Natural killer cell treated with Interleukin-12 subunit alpha and Interleukin-12 subunit beta and Interleukin-15 and Interleukin-18, amount 100 ng/mL, for 72 hours (primary cell): ENCODE measurements at places on chromosomes 7 and 10. TPM values are rescaled to one million over a fixed set of nuclear protein-coding genes. Genes with fewer than 3 reads are reported as not detected.

GRCh38 chr10:4062751-4063150 is 277.7 kb upstream of the KLF6 start:
- H3K4me1 ChIP-seq, result peaks cover 5% of the 10 kb centered on the region
- H3K27me3 ChIP-seq, result no peaks in the 10 kb centered on the region
- no peaks in the 10 kb centered on the region for H3K36me3 ChIP-seq
- no peak for DNase-seq

DNA sequence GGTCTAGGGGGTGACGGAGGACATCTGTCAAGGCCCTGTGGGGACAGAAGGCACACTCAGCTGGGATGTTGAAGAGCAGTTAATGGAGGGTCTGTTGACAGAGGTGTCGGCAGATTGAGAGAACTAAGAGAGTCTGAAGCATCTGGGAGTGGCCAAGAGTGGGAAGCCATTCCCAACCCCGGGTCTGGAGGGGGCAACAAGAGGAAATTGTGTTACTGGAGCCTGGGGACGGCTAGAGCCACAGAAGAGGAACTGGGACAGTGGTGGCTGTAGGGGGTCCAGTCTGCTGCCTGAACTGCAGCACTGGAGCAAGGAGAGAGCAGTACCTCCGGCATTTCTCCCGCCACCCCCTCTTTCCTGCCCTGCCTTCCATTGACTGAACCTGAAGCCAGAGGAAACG is 136.6 kb downstream of the CHN2 start:
- H3K4me3 ChIP-seq, result no peak overlapping the region
- H3K27ac ChIP-seq, result no peak overlapping the region
- DNase-seq, result no peak
- H3K36me3 ChIP-seq, result no peaks in the 10 kb centered on the region
- peaks cover 14% of the 10 kb centered on the region for H3K4me1 ChIP-seq

The RAB19 gene
- 1.9 TPM for total RNA-seq

The GIMAP7 gene
- total RNA-seq, result 60.4 TPM

The FANK1 gene
- not detected for total RNA-seq

- DNase-seq, result no peak
- H3K27me3 ChIP-seq, result no peaks in the 10 kb centered on the region
- H3K27ac ChIP-seq, result no peak overlapping the region
These were observed 310.7 kb downstream of the PRKG1 start for GRCh38 chr10:51384971-51385370.

DNA sequence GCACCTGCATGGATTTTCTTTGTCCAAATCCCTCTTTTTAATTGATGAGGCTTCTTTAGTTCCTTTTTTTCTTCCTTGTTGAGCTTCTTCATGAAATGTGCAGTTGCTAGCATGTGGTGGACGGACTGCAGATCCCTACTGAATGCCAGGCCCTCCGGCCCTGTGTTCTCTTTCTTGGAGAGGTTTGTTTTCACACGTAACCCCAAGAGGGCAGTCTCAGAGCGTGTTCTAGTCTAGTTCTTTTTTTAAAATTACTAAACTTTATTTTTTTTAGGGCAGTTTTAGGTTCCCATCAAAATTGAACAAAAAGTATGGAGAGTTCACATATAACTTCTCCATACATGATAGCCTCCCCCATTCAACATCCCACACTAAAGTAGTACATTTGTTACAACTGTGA is 190.0 kb downstream of the CFTR start:
- H3K27ac ChIP-seq, result no peak overlapping the region
- H3K36me3 ChIP-seq, result no peaks in the 10 kb centered on the region
- DNase-seq, result no peak
- no peaks in the 10 kb centered on the region for H3K4me1 ChIP-seq
- no peak overlapping the region for H3K4me3 ChIP-seq
- no peaks in the 10 kb centered on the region for H3K27me3 ChIP-seq

DNA sequence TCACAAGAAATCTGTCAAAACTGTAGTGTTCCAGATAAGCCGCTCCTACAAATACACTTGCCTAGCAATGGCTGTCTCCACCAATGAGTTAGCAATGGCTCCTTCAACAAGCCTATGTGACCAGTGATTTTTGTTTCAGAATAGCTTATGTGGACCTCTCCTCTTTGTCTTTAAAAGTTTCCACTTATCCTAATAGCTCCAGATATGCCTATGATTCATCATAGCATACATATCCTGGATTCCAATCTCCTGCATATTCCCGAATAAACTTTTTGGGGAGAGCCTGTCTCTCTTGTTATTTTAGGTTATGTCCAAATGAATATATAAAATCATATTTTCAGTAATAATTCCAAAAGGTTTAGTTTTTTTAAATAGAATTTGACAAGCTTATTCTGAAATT is 510.6 kb downstream of the ARL4A start:
- no peak for DNase-seq
- no peaks in the 10 kb centered on the region for H3K36me3 ChIP-seq
- no peaks in the 10 kb centered on the region for H3K27me3 ChIP-seq
- H3K4me1 ChIP-seq, result no peaks in the 10 kb centered on the region
- no peak overlapping the region for H3K27ac ChIP-seq

GRCh38 chr7:108642126-108642525 is 72.5 kb downstream of the DNAJB9 start:
- H3K27me3 ChIP-seq, result no peaks in the 10 kb centered on the region
- H3K27ac ChIP-seq, result no peak overlapping the region
- no peak overlapping the region for H3K4me3 ChIP-seq
- H3K4me1 ChIP-seq, result no peaks in the 10 kb centered on the region
- no peak for DNase-seq

- no peaks in the 10 kb centered on the region for H3K4me1 ChIP-seq
- H3K36me3 ChIP-seq, result no peaks in the 10 kb centered on the region
- no peak overlapping the region for H3K27ac ChIP-seq
- H3K27me3 ChIP-seq, result no peaks in the 10 kb centered on the region
- DNase-seq, result no peak
These were observed 28.6 kb upstream of the INSIG1 start for GRCh38 chr7:155268921-155269650.

DNA sequence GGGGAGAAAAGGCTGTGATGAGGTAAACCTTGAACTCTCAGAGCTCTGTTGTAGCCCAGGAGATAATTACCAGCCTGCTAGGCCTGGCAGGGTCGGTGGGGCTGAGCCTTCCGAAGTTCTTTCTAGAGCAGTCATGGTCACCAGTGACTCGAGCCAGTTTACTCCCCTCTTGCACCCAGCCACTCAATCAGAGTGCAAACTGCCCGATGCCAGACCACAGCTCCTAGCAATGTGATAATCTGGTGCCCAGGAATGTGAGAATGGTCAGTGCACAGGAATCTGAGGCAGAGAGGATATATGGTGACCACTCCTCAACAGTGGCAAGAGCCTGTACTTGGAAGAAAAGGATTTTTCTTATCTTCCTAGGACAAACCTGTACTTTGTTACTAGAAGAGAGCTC is 46.4 kb upstream of the KMT2E start:
- peaks cover 29% of the 10 kb centered on the region for H3K4me1 ChIP-seq
- H3K27me3 ChIP-seq, result no peaks in the 10 kb centered on the region
- no peak for DNase-seq
- peaks cover 21% of the 10 kb centered on the region for H3K36me3 ChIP-seq

The JCAD gene
- 0.69 TPM for total RNA-seq

The ZNF467 gene
- total RNA-seq, result 0.10 TPM

DNA sequence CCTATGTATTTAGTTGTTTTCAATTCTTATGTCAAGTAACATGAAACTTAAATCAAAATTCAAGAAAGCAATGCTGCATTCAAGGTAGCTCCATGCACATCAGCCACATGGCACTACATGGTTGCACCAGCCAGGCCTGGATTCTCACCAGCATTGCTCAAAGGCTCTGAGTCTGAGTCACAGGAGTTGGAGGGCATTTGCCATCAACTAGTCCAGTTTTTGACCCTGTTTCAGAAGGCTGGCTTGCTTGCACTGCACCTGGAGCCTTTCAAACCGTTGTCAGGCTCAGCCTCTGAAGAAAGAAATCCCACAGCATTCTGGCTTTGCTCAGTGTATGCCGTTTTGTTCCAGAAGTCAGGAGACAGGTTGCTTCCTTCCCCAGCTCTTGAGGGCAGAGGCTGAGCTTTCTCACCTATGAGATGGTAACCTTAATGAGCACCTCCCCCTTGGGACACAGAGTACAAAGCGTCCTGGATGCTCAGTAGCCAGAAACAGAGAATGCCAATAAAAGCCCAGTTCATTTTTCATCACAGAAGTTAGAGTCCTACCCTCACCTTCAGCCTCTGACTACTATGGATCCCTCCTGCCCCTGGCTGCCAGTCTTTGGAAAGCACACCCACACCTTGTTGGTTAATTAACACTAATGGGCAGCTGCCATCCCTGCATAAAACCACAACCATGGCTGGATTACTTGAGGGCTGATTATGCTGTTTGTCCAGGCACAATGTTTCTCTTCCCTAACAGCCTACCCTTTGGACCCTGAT is 288.4 kb upstream of the LRRTM3 start:
- H3K27me3 ChIP-seq, result no peaks in the 10 kb centered on the region
- no peaks in the 10 kb centered on the region for H3K36me3 ChIP-seq
- DNase-seq, result no peak
- H3K27ac ChIP-seq, result no peak overlapping the region
- H3K4me1 ChIP-seq, result no peaks in the 10 kb centered on the region

The MNX1 gene
- total RNA-seq, result not detected

DNA sequence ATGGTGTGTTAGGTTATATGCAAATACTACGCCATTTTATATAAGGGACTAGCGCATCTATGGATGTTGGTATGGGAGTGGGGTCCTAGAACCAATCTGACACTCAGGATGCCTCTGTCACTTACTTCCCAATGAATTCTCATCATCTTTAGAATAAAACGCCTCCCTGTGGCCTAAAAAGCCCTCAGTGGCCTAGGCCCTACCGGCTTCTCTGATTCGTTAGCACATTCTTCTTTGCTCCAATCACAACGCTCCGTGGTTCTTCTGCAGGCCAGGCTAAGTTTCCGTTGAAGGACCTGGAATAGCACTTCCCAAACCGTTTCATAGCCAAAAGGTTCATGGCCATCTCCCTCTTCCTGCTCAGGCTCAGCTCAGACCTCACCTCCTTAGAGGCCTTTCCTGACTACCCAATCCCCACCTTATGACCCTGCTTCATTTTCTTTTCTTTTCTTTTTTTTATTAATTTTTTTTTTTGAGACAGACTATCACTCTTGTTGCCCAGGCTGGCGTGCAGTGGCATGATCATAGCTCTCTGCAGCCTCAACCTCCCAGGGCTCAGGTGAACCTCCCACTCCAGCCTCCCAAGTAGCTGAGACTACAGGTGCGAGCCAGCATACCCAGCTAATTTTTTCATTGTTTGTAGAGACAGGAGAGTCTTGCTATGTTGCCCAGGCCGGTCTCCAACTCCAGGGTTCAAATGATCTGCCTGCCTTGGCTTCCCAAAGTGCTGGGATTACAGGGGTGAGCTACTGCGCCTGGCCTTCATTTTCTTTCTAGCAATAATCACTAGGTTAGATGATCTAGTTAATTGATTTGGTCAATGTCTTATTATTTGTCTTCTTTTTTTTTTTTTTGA is 24.5 kb upstream of the YWHAG start:
- H3K36me3 ChIP-seq, result no peaks in the 10 kb centered on the region
- H3K27ac ChIP-seq, result no peak overlapping the region
- H3K27me3 ChIP-seq, result no peaks in the 10 kb centered on the region
- no peak overlapping the region for H3K4me3 ChIP-seq
- H3K4me1 ChIP-seq, result peaks cover 9% of the 10 kb centered on the region

DNA sequence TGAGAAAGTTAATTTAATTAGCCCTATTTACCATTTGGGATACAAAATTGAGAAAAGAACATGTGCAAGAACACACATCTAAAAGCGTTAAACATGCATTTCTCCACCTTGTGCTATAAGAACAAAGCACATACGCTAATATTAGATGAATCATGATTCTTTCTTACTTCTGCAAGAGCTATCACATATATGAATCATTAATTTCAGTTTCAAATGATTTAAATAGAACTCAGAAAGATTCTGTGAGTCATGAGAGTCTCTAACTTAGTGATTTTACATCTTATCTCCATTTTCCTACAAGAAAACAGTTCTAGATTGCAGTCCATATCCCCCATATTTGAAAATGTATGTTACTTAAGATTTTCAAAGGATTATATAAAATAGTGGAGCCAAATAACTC is 173.9 kb downstream of the RNLS start:
- H3K36me3 ChIP-seq, result no peaks in the 10 kb centered on the region
- H3K4me3 ChIP-seq, result no peak overlapping the region
- H3K27me3 ChIP-seq, result no peaks in the 10 kb centered on the region
- no peak for DNase-seq
- H3K4me1 ChIP-seq, result no peaks in the 10 kb centered on the region
- no peak overlapping the region for H3K27ac ChIP-seq

GRCh38 chr7:64888561-64888900 is 14.5 kb upstream of the ZNF273 start:
- no peaks in the 10 kb centered on the region for H3K36me3 ChIP-seq
- peak overlapping the region; percentile 77 for H3K4me3 ChIP-seq
- no peak overlapping the region for H3K27ac ChIP-seq

GRCh38 chr10:99768556-99768955 is 13.9 kb upstream of the ABCC2 start:
- no peak overlapping the region for H3K27ac ChIP-seq
- no peaks in the 10 kb centered on the region for H3K36me3 ChIP-seq
- DNase-seq, result no peak

- H3K4me1 ChIP-seq, result no peaks in the 10 kb centered on the region
- H3K36me3 ChIP-seq, result no peaks in the 10 kb centered on the region
- no peaks in the 10 kb centered on the region for H3K27me3 ChIP-seq
- H3K27ac ChIP-seq, result no peak overlapping the region
- DNase-seq, result no peak
These were observed 38.4 kb upstream of the PHYHIPL start for GRCh38 chr10:59138052-59138451.

The LIPM gene
- total RNA-seq, result not detected

DNA sequence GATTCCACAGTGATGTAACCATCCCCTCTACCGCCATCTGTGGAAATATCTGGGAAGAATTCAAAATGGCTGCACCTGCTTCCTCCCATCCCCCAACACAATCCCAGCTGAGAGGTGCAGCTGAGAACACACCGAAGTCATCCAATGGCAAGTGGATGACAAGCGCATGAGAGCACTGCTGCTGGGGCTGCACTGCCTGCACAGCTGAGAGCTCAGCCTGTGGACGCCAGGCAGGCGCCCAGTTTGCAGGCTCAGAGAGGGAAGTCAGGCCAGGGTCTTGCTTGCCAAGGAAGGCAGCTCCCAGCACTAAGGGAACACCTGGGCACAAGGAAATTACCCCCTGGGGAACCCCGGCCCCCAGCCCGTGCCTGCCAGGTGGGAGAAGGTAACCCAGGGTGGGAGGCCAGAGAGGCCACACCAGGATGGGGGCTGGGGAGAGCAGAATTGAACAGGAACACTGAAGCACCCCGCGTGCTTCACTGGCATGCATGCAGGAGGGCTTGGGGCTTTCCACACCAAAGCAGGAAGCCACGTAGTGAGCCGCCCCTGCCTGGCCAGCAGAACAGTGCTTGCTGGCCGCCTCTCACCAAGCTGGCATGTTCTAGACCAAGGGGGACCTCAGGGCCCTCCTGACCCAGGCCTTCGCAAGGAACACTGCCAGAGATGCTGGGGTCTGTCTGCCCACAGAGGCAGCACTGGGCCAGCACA is 46.2 kb downstream of the FAM53B start:
- H3K36me3 ChIP-seq, result peaks cover 9% of the 10 kb centered on the region
- no peaks in the 10 kb centered on the region for H3K27me3 ChIP-seq
- H3K4me3 ChIP-seq, result peak overlapping the region; percentile 74
- peaks cover 84% of the 10 kb centered on the region for H3K4me1 ChIP-seq
